ENCODE measurements at places on chromosomes 12 and 14.

GRCh38 chr12:24555730-24556129 lies 393.2 kb downstream of the BCAT1 start:
- no peak for DNase-seq

- no peak for DNase-seq
Measured at GRCh38 chr12:112327209-112327938, 54.9 kb downstream of the HECTD4 start.

- no peak for DNase-seq
Measured at GRCh38 chr12:40436564-40436963, 211.8 kb downstream of the LRRK2 start.

DNA sequence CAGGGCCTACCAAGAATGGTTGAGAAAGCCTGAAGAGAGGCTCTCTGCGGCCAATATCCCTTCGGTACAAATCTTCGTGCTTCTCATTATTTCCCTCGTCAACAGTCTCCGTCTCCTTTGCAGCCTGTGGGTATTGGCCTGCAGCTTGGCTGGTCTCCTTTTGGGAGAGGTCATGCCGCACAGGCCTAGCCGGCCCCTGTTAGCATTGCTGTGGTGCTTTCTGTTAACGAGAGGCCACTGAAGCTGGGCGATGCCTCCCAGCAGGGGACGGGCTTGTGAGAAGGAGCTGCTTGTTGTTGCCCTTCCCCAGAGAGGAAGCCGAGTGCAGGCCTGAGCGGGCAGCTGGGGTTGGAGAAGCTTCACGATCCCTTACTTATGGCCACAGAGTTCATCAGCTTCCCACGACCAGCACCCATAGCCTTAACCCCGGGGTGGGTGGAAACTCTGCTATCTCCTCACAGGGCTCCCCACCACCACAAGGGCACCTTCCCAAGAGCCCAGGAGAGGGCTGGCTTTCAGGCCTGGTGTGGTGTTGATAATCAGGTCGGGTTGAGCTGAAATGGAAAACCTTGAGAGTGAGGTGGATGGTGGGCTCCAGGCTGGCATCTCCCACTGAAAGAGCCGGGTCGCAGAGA lies 228.6 kb downstream of the ZFP36L1 start:
- DNase-seq = no peak

- DNase-seq = no peak
Measured at GRCh38 chr12:5584412-5585175, 152.7 kb downstream of the NTF3 start.

DNA sequence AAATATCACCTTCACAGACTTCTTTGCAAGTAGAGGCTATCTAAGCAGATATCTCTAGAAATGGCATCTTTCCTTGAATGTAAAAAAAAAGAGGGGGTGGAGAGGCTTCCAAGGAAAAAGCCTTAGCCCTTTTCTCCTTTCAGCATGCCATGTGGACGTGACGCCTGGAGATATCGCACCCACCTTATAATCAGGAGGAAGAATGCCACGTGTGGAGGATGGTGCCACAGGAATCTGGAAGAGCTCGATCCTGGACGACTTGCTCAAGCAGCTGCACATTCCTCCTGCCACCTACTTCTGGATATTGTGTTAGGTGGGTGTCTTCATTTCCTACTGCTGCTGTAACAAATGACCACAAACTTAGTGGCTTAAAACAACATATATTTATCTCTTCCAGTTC lies 203.6 kb downstream of the NUAK1 start:
- DNase-seq = no peak

GRCh38 chr14:65072937-65073336 lies 29.4 kb downstream of the MAX start:
- no peak for DNase-seq

DNA sequence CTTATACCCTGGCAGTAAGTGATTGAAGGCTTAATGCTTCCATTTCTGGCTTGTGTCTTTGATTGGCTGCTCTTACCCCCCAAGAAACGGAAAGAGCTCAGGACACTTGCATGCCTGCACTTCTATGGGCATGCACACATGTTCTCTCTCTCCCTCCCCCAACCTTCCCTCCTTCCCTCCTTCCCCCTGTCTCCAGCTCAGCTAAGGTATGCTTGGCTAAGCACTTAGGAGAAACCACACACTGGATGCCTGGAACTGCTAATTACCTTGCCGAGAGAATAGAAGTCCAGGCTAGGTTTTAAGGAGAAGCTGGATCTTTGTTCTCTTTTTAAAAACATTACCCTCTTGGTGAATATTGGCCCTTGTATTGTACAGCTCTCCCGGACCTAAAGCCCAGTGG lies 1072.8 kb upstream of the TMEM132C start:
- no peak for DNase-seq

GRCh38 chr12:53601296-53601847 lies 24.8 kb downstream of the ATF7 start:
- DNase-seq = no peak

DNA sequence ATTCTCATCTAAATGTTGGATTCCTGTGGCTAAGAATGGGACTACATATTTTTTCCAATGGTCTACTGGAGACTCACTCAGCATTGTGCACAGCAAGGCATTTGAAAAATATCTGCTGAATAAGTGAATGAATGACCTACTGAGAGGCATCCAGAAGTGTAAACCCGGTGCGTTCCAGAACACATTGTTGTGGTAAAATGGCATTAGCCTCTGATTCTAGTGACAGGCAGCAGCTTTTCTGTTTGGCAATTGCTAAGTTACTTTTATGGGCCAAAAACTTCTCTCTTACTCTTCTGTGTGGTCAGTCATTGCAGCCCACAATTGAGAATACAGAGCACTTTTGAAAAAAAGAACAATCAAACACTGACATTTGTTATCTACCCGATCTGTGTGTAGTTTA lies 36.5 kb downstream of the WIF1 start:
- DNase-seq = no peak

DNA sequence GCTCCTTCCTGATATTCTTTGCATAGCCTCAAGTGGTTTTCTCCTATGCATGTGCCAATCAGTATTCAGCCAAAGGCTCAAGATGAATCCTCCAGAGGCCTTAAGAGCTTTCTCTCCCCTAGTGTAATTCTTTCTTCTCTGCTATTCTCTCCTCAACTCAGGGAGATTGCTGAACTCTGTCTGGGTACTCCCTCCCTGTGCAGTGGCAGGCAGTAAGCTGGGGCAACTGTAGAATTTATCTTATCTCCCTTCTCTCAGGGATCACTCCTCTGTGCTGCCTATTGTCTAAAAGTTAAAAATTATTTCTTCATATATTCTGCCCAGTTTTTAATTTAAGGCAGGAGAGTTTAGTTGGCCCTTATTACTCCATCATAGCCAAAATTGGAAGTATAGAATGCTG lies 28.5 kb upstream of the RTRAF start:
- DNase-seq = no peak

GRCh38 chr12:105933671-105934665 lies 204.8 kb downstream of the NUAK1 start:
- peak; percentile 95 for DNase-seq

GRCh38 chr12:124078800-124079199 lies 105.8 kb downstream of the ZNF664 start:
- DNase-seq = no peak

- no peak for DNase-seq
Measured at GRCh38 chr12:39541471-39541870, 78.1 kb downstream of the ABCD2 start.

DNA sequence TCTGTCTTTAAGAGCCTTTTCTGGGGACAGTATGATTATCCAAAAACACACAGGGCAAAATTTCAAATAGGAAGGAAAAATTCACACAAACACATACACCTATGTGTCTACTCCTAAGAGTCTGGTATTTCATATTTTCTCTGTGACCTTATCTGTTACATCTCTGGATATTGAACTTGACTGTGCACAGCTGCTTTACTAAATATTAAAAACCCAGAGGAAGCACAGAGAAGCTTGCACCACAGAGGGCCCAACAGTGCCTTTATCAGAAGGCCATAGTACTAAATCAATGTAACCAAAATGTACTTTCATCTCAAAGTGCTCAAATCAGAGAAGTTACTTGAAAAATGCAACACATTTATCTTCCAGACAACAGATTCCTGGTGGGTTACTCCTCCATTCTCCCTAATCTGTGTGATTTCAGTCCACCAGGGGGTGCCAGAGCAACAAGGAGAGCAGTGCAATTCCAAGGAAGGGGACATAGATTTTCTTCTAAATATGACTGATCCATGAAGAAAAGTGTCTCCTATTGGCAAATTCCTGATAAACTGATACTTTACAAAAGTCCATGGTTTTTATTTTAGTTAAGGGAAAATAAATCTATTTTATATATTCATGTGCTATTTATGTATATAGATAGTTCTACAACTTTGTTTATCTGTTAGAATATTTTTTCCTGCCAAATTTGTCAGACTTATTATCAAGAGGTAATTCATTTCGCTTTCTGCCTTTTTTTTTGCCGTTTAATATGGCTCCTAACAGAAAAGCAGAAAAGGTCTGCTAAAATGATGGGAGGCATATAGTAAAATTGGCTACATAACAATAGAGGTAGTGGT lies 617.6 kb downstream of the LRFN5 start:
- DNase-seq = peak; percentile 89

- peak; percentile 71 for DNase-seq
Measured at GRCh38 chr12:15899282-15899870, 11.8 kb upstream of the DERA start.

- no peak for DNase-seq
Measured at GRCh38 chr14:32212833-32213232, 9.8 kb upstream of the RNU6-8 start.

DNA sequence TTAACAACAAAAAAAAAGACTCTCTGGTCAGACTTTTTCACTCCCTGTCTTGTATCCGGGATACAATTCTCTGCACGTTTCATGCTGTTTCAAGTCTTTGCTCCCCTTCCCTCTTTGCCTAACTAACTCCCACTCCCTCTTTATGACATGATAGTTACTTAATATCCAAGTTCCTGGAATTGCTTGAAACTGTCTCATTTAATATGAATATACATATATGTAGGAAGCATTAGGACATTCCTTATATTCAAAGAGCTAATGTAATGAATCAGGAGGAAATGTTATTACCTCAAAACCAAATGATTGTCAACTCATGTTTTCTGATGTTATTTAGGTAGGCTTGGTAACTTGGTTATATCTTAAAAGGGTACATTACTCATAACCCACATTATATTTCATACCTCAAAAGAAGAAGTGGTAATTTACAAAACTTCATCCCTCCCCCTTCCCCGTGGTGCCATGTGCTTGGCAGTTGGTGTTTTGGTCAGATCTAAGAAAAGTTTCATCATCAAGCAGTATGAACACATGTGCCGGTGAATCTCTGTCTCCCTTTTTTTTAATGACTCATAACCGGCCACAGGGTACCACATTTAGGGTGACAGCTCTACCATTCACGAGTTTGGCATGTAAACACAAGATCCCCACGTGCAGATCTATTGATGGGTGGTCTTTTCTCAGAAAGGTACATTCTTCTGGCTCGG lies 56.5 kb downstream of the HCAR2 start:
- DNase-seq = peak; percentile 52

- DNase-seq = no peak
Measured at GRCh38 chr14:24634158-24634557, at the start of gene GZMB. TSS of gene GZMB (minus strand) at chr14:24634190. CDS start at chr14:24634160, 30 bp downstream.

DNA sequence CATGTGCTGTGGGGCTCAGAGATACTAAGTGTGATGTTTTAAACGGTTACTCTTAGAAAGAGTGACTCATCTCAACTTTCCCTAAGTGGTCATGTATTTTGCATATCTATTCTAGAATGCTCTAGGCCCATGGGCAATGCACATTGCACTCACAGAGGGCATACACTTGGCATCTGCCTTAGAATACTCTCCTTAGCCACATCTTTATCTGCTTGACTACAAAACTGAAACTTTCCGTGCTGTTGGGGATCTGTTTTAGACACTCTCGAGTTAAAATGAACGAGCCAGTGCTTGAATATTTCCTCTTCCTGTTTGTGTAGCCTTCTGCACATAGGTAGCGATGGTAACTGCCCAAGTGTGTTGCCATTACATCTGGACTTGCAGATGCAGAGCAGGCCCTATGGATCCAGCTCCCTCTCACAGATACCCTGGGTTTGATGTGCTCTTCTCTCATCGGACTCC lies 180.5 kb downstream of the CAND1 start:
- DNase-seq = no peak

DNA sequence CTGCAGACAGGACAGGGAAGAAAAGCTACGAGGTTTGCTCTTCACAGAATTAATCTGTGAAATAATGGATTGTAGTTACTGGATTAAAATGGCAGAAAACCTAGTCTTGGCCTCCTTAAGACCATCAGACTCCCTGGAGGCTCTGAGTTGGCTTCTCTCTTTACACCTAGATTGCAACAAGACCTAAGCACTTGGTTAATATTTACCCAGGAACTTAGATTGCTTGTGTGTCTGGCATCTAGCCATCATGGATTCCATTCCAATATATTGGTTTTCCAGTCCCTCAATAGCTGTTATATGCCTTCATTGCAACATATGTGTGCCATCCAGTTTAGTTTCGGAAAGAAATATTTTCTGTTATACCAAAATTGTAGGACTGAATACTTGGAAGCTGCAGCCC lies 1.9 kb upstream of the GTF2A1 start:
- no peak for DNase-seq

DNA sequence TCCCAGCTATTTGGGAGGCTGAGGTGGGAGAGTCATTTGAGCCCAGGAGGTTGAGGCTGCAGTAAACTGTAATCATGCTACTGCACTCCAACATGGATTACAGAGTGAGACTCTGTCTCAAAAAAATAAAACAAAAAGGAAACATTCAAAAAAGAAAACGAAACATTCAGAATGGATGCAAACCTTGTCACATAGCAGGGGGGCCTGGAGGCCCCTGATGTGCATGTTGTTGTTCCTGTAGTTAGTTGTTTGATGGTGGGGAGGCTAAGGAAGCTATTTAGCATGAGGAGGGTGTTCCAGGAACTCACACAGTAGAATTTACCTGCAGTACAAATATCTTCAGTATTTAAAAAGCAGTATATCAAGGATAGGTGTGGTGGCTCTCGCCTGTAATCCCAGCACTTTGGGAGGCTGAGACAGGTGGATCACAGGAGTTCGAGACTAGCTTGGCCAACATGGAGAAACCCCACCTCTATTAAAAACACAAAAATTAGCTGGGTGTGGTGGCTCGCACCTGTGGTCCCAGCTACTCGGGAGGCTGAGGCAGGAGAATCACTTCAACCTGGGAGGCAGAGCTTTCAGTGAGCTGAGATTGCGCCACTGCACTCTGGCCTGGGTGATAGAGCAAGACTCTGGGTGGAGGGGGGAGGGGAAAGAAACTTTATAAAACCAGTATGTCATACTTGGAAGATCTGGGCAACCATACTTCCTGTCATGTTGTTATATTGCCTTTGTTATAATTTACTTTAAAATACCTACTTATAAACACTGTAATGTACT lies 17.6 kb upstream of the AEBP2 start:
- no peak for DNase-seq

DNA sequence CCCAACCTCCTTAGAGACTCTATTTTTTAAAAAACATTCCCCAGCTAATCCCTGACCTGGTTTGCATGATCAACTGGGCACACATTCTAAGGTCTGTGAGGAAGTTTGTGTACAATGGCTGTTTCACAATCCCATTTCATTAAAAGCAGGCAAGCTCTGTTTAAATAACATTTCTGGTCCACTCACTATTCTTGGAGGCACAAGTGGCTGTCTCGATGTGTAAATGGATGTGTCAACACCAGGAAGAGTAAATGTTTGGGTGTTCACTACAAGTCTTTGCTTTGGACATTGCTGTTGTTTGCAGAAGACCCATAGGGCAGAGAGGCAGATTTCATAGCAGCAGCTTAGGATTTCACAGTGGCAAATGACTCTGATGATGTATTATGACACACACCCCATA lies 98.3 kb downstream of the PDZRN4 start:
- no peak for DNase-seq
